ACHN (cell line): ENCODE measurements at places on chromosomes 2 and 18.
A peak's percentile ranks its signal among the peaks of the same experiment; 100 is the strongest.

DNA sequence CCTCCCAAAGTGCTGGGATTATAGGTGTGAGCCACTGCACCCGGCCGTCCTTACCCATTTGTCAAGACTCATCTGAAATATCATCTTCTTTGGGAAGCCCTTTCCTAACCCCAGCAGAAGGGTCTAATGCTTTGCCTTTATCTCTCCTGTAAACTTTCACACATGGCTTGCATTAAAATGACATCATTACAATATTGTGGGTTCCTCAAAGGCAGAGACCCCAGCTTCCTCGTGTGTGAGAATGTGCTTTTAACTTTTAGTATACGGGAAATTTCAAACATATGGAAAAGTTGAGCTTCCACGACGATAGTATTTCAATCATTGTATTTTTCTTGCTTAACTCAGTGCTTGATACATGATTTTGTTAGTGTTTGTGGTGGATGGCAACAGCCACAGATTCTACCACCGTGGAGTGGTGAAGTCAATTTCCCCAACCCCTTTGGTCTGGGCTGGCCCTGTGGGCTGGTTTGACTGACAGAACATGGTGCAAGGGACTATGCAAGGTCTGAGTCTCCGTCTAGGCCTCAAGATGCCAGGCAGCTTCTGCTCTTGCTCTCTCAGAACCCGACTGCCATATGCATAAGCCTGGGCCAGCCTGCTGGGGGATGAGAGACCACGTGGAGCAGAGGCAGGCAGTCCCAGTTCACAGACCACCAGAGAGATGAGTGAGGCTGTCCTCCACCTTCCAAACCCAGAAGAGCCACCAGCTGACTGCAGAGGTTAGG, 39.9 kb downstream of the NGEF start:
- DNase-seq: no peak

- DNase-seq: no peak
These were observed 272.9 kb downstream of the TGIF1 start for GRCh38 chr18:3722649-3723433.

GRCh38 chr2:240423788-240424191, 11.7 kb upstream of the GPC1 start:
- no peak for DNase-seq

DNA sequence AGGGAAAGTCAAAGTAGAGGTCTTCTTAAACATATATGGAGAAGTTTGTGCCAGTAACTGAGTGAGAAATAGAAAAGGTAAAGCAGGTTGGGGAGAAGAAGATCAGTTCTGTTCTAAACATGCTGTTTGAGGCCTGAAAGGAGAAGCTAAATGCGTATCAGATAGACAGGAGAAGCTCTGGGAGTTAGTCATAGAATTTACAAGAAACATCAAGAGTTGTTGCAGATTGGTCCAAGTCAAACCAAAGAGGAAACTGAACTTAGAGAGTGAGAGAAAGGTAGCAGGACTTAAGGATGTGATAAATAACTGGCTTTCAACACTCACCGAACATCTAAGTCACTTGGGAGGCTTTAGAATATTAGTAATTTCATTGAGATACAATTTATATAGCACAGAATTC, 29.2 kb upstream of the CERS6 start:
- no peak for DNase-seq

DNA sequence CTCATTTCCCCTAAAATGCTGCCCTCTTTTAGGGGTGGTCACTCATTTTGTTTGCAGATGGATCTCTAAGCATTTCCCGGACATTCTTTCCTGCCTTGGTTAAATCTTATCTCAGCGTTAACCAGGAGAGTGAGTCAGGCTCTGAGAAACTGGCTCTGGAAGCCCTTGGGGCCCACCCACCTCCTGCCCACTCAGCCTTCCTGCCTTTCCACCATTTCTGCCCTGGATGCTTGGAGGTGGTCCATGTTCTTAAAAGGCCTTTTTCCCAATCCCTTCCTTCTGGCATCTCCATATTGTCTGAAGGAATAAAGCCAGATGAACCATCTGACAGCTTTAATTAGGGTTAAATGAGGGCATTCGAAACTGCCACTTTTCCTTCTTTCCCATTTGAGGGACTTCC, 9.5 kb downstream of the HK2 start:
- DNase-seq: peak; percentile 81

DNA sequence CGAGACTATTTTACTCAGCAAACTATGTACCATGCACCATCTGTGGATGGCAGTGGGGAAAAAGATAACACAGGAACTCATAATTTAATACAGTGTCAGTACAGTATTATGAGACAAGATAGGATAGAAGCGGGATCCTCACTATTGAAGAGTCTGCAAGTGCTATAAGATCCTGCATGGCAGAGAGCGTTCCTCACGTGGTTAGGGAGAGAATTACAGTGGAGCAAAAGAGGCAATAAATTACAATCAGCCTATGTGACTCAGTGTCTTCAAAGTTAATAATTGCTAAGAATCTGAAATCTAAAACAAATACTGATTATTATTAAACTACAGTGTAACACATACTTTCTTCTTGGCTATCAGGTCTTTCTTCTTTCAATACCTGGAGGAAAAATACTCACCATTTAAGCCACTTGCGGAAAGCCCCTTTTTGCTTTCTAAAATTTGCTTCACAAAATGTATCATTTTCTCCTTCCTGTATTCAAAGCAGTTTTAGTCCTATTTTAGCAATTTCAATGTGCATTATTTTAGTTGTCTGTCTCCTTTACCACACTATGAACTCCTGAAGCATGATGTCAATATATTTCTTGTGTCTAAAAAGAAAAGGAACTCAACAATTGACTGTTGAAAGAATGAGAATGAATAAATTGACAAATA, 342.9 kb downstream of the SPAG16 start:
- peak; percentile 5 for DNase-seq

DNA sequence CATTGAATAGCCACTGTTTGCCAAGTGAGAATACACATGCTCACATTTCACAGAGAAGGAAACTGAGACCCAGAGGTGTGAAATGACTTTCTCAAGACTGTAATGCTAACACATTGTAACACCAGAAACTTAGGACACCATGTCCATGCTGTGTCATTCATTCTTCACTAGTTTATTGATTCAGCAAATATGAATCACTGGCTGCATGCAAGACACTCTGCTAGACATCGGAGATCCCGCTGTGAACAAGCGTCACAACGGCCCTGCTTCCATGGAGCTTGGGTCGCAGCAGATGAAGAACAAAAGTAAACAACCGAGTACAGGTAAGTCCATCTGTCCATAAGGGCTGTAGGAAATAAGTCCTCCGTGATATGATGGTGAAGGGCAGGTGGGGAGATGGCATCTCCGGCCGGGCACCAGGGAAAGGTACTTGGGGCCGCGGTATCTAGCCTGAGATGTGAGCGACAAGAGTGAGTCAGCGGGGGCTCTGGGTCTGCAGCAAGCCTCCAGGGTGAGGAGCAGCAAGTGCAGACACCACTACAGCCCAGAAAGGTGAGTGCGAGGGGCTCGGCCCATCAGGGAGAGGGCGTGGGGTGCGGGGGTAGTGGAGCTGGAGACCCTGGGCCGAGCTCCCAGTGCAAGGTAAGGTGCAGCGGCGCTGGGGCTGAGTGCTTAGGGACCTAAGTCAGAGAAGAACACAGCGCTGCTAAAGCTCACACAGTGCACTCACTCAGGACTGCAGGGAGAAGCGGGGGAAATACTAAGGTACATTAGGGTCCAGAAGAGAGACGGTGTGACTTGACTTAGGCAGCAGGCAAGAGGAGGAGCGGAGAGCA, 391.2 kb downstream of the FBXO15 start:
- no peak for DNase-seq

DNA sequence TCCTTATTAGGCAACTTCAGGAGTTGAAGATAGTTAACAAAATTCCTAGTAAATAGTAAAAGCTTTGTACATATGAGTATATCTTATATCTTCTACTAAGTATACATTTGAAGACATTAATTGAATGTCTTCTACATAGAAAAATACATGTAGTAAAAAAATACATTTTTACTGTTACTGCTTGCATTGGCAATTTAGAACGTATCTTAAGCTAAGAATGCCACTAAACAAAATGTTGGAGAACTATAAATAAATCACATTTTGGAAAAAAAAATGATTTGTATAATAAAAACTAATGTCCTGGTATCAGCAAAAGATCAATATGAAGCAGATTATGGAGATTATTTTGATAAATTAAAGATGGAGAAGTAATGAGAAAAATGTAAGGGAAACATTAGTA, 434.2 kb upstream of the SLC8A1 start:
- DNase-seq: no peak
